ENCODE measurements at places on chromosomes 12 and 14. TPM values are rescaled to one million over a fixed set of nuclear protein-coding genes. Genes with fewer than 3 reads are reported as not detected.

The GPR68 gene
- not detected for polyA plus RNA-seq

The REM2 gene
- polyA plus RNA-seq, result 0.20 TPM

The PSME2 gene
- polyA plus RNA-seq, result 362 TPM

The FAM234B gene
- 13.8 TPM for polyA plus RNA-seq

The VASH1 gene
- polyA plus RNA-seq, result 0.42 TPM

The HOTAIR gene
- polyA plus RNA-seq, result not detected

The ZNF605 gene
- 6.1 TPM for polyA plus RNA-seq

The SLC35E3 gene
- 10.2 TPM for polyA plus RNA-seq

The MYF6 gene
- not detected for polyA plus RNA-seq

The SYNE3 gene
- polyA plus RNA-seq, result 9.3 TPM

The NELL2 gene
- polyA plus RNA-seq, result not detected

The ZNF140 gene
- 10.1 TPM for polyA plus RNA-seq

The ACVRL1 gene
- polyA plus RNA-seq, result not detected

The CHURC1 gene
- 41.1 TPM for polyA plus RNA-seq

The AHNAK2 gene
- polyA plus RNA-seq, result 0.10 TPM

The CYP27B1 gene
- 3.4 TPM for polyA plus RNA-seq

The BCL2L2 gene
- 58.5 TPM for polyA plus RNA-seq

The TRAF3 gene
- 7.2 TPM for polyA plus RNA-seq

The TMEM116 gene
- polyA plus RNA-seq, result 16.4 TPM

The INTS13 gene
- 16.3 TPM for polyA plus RNA-seq

The RTN1 gene
- polyA plus RNA-seq, result 0.21 TPM

The CREBL2 gene
- polyA plus RNA-seq, result 8.4 TPM

The GPR135 gene
- 0.52 TPM for polyA plus RNA-seq

The RABGGTA gene
- 111 TPM for polyA plus RNA-seq

The PRICKLE1 gene
- not detected for polyA plus RNA-seq

The KRT85 gene
- not detected for polyA plus RNA-seq

The VDR gene
- 0.08 TPM for polyA plus RNA-seq

The APOF gene
- 23.9 TPM for polyA plus RNA-seq

The PSME1 gene
- polyA plus RNA-seq, result 144 TPM

The FGF23 gene
- not detected for polyA plus RNA-seq

The GALNT4 gene
- 4.9 TPM for polyA plus RNA-seq

The SCNN1A gene
- polyA plus RNA-seq, result 32.8 TPM

The TAS2R7 gene
- polyA plus RNA-seq, result not detected
